IPS-NIHi11 (cell line): ENCODE measurements at places on chromosomes 4 and X.
A peak's percentile ranks its signal among the peaks of the same experiment; 100 is the strongest.

- DNase-seq, result peak; percentile 11
These were observed 16.5 kb upstream of the MXRA5 start for GRCh38 chrX:3362956-3363355.

DNA sequence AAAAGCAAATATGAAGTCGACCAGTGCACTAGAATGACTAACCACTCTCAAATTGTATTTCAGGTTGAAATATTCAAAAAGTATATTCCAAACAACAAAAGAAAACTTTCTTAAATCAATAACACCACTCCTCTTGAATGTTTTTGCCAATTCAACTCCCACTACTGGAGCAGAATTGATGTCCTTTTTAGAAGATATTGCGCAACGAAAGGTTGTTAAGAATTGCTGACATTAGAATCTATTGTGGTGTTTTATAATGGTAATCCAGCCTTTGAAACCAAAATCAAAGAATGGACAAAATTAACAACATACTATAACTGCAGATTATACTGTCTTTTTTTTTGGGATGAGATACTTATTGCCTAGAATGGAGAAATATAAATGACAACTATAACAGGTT is 331.3 kb downstream of the GRXCR1 start:
- DNase-seq, result no peak

DNA sequence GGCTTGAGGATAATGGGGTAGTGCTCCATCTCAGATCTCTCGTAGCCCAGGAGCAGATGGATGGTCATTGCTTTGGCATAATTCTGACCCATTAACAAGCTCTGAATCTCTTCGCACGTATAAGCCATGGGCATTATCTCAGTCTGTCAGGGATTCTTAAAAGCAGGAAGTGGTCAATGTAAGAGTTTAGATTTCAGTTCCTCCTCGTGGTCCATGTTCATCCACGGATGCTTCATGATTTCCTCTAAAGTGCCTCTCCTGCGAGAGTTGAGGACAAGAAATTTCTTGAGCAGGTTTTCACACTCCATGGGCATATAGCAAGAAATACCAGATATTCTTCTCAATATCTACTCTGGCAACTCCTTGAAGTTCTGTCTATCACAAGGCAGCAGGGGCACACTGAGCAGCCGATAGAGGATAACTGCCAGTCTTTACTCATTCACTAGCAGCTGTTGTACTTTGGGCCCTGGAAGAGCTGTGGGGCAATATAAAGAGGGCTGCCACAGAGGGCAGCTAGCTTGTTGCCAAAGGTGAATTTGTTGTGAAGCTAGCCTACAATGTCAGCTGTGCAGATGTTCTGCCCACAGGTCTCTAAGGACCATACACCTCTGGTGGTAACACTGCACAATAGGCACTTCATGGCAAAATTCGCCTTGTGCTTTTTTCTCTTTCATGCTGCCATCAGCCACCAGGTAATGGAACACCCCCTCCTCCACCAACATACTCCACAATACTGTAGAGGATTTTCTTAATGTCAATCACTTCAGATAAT is 52.0 kb upstream of the WDR17 start:
- no peak for DNase-seq

DNA sequence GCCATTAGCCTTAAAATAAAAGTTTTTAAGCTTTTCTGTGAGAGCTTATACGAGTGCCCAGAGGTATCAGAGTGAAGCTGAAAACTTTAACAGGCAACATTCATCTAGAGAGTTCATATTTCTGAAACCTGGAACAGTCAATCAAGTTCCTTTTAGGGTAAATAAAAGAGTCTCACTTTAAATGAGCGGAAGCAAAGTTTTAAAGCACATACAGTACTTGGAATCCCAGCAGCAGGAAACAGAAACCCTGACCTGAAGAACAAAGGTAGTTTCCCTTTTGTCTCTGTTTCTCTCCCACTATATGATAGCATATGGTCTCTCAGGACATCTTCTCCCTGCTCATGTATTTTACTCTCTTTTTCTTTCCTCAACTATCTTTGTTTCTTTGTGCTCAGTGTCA is 153.0 kb downstream of the ASB9 start:
- no peak for DNase-seq

GRCh38 chrX:75155447-75155826 is 646 bp downstream of the ABCB7 start:
- DNase-seq, result no peak

GRCh38 chrX:124954402-124954801 is 365.3 kb upstream of the TEX13C start:
- no peak for DNase-seq
